ENCODE measurements at places on chromosomes 6 and 20.

GRCh38 chr20:63176034-63176426, 39.9 kb downstream of the YTHDF1 start:
- no peak for DNase-seq

DNA sequence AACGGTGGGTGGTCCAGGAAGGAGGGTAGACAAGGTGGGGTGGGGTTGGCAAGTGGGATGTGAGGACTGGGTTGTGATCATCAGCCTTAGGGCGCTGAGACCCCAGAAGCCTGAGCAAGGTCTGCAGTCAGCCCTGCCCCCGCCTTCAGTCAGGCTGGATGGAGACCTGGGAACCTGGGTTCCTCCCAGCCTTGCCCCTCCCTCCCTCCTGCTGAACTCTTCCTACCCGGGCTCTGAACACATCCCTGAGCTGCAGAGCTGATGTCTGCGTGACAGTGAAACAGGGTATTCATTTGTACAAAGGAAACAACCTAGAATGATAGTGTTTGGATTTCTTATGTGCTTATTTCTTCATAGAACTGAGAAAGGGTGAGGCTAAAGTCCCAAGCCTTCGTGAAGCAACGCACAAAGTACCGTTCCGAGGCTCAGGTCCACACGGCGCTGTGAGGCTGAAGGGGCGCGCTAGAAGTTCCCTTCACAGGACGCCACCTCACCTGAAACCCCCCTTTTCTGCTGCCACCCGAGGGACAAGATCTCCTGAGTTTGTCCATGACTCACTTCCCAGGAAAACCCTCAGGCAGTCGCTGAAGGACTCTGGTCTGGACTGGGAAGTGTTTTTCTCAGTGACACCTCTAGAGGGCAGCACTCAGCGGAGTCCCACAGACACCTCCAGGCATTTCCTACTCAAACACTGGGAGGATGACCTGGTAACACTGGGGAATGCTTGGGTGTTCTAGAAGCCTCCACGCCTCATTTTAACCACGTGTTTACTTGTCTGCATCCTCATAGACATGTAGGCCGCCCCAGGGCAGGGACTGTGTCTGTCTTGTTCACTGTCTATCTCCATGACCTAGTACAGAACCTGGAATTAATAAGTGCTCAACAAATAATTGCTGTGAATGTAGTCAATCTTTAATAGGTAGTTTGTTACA, 1.2 kb downstream of the GSTA5 start:
- DNase-seq = peak; percentile 44

DNA sequence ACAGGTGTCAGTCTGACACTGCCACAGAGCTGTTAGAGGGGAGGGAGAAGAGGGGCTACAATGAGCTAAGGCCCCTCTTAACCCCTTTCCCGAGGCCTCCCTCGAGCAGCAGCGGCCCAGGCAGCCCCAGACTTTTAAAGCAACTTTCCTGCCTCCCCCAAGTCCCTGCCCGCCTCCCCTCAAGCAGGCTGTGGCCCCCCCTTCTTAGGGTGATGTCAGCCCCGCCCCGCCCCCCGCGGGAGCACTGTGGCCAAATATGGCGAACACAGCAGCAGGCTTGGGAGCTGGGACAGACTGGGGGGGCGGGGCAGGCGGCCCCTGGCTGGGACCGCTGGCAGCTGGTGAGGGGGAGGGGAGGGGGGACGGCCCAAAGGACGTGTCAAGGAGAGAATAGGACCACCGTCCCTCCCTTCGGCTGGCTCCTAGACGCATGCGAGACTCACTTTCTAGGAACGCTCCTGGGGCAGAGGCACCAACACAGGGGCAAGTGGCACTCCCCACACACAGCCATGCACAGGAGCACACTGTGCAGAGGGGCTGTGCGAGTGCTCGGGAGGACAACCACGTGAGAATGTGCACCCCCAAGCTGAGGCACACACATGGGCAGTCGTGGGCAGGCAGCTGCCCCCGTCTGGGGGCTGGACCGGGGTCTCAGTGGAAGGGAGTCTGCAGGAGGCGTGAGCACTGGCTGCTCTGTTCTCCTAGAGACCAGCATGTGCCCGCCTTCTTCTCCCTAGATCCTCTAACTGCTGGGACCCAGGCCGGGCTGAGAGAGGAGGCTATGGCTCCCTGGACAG, 6.7 kb downstream of the TEAD3 start:
- no peak for DNase-seq

DNA sequence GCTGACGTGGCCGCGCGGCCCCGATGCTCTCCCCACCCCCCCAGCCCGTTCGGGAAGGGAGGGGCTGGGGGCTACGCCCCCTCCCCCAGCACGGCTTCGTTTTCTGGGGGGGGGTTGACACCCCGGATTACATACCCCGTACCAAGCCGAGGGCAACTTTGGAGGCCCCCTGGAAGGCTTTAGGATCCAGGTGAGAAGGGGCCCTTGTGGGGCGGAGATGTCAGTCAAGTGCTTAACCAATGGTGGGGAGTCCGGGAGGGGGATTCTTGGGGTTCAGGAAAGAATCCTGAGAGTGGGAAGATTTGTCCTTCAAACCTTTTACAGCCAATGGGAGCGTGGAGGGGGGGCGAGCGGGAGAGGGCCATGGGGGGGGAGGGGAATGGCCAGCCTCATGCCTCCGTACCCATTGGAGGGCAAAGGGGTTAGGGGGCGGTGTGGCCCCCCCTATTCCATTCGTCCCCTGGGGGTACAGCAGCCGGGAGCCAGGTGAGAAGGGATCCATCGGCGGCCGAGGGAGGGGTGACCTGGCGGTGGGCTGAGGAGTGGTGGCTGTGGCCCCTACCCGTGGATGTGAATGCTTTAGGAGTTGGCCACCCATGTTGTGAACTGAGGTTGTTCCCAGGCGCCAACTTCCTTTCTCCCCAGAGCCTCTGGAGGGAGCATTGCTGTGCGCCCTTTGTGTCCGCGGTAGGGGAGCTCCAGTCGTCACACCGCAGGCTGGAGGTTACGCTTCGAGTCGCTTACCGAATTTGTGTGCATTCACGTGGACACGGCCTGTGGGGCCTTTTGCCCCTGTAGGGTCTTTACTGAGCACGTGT, 682 bp downstream of the BRD2 start:
- no peak for DNase-seq

GRCh38 chr6:33797626-33798342, 6.0 kb downstream of the MLN start:
- DNase-seq = no peak

All from GM19239 (cell line).